HCT116 (cell line): ENCODE measurements at places on chromosomes 16 and 17.

DNA sequence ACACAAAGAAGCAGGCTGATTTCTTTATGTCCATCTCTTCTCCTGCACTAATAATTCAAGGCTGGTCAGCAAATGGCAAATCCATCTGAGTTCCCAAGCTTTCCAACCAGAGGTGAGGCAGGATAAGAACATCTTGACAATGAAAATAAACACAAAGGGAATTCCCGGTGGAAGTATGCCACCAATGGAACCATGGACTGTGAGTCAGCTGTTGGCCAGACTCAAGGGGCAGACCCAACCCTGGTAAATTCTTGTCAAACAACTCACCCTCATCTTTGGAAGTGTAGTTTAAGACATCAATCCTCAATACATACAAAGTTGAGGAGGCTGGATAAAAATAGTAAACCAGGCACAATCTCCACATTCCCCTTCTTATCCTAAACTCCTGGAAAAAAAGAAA is 74.3 kb upstream of the CES5A start:
- DNase-seq, result no peak

DNA sequence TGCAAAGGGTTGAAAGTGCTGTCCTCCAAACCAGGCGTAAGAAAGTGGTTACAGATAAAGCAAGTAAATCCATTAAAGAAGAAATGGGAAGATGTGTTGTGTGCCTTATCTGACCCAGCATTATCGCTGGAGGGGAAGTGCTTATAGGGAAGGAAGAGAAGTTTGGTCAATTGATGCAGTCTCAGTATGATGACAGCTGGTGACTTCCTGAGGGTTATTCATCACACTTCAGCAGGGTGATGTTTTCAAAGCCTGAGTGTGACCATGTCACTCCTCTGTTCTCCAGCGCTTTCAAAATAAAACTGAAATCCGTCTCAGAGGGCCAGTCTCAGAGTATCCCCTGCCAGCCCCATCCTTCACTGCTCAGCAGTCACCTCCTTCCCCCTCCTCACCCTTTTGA is 505.4 kb upstream of the RBFOX1 start:
- no peak for DNase-seq

- DNase-seq, result no peak
Measured at GRCh38 chr16:22736791-22737190, 77.2 kb upstream of the HS3ST2 start.

DNA sequence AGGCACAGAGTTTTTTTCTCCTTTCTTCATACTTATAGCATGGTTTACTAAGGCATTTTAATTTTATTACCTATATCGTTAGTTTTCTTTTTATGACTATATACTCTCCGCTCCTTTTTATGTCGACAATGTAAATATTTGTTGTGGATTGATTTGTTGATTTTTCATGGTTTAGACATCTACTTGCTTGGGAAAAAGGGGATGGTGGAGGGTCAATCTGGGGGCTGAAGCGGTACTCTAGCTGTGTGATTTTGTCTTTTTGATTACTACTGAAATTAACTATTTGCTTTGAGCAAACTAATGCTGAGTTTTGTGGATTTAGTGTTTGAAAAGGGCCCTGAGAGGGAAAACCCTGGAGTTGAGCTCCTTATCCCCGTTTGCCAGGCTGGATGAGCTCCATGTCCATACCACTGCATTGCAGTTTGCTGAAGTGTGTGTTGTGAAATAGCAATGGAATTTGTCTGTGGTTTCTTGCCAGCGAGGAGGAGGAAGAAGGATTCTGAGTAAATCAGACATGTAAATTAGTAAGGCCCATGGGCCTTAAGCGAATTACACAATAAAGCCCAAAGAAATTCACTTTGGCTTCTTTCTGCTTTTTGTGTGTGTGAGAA is 72.0 kb downstream of the FTO start:
- DNase-seq, result no peak
